ENCODE measurements at places on chromosomes 1 and 21.

GRCh38 chr1:91621907-91622306 is 121.3 kb downstream of the CDC7 start:
- DNase-seq = no peak

DNA sequence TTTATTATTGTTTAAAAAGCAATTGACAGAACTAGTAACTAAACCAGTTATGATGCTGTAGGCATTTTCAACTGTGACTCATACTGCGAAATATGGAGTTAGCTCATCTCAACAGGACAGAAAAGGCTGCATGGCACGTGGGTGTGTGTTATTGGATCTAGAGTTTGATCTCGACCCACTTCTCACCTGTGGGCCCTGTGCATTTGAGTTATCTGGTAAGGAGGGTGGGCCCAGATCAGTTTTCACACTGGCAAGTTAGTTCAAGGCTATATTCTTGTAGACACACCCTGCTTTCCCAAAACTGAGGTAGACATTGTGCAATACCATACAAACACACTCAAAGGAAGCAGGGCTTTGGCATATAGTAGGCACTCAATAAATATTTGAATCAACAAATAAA is 71.3 kb upstream of the PRDX6 start:
- no peak for DNase-seq

GRCh38 chr1:110055493-110056284 is 14.8 kb downstream of the ALX3 start:
- DNase-seq = no peak

GRCh38 chr21:22280851-22281250 is 1282.6 kb downstream of the NCAM2 start:
- no peak for DNase-seq

GRCh38 chr1:234253732-234254131 is 119.5 kb upstream of the COA6 start:
- DNase-seq = no peak

DNA sequence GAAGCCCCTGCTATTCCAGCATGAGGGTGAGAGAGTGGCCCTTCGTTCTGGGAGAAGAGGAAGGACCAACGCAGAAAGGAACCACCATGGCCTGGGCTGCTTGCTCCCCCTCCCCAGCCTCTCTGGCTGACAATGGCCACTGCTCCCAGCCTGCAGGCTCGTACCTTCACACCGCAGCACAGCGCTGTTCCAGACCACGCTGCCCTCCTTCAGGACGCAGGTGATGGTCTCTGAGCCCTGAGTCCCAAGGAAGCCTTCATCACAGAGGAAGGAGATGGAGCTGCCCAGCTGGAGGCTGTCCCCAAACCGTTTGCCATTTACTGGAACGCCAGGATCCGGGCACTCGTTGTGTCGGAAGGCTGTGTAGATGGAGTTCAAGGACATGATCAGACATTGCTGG is 124.9 kb upstream of the HMGB4 start:
- DNase-seq = no peak

DNA sequence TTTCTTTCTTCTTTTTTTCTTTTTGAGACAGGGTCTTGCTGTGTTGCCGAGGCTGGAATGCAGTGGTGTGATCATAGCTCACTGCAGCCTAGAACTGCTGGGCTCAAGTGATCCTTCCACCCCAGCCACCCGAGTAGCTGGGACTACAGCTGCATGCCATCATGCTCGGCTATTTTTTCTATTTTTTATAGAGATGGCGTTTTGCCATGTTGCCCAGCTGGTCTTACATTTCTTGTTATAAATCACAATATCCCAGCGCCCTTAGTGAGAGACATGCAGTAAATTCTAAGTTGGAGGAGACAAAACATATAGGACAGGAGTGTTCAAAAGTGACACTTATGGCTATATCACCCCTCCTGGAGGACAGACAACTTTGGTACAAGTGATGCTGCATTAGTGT is 31.3 kb upstream of the ACTN2 start:
- no peak for DNase-seq

- DNase-seq = no peak
Observed at GRCh38 chr1:10744029-10744428, 52.4 kb downstream of the CASZ1 start.

DNA sequence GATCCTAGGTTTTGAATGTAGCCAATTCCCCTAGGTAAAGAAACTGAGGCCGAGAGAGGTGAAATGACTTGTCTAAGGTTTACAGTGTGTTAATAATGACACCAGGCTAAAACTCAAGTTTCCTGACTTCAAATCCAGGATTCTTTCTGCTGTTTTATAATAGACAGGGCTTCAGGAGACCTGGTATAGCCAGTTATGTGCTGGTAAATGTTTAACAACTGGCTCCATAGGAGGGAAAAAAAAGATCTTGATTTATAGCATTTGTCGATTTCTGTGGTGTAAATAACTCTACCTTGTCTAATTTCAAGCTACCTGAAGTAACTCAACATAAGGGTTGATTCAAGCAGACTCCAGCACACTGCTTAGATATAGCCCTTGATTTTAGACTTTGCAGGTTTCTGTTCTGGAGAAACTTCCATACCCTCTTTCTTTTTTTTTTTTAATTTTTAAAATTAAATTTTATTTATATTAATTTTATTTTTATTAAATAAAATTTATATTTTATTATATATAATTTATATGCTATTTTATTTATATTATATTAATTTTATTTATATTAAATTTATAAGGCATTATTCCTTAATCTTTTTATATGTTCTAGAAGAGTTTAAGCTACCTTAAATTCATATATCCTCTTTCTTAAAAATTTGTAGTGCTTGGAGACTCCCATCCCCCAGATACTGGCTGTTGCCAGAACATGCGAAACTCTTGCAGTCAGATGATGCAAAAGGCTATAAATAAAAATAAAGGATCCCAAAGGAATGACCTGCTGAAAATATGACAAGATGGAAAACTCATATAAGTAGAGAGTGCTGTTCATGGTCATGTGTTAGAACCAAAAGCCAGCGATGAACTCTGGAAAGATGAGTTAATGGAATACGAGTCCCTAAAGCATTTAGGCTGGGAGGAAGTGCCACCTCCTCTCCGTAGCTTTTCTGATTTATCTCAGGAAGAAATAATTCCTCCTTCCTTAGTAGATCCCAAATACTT is 35.4 kb upstream of the SRSF10 start:
- no peak for DNase-seq

DNA sequence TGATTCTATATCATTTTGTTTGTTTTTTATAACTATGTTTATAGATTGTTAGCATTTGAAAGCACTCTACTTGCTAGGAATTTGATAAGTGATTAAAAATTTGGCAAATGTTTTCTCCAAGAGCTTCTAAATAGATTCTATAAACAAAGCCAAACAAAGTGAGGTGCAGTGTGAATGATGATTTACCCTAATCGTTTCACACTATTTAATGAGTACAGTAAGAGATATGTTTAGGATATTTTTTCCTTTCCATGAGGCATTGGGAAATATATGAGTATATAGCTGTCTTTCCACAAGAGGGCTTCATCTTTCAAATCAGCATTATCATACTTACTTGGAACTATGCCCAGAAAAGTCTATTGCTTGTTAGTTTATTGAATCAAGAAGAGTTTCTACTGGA is 277.0 kb upstream of the BRINP3 start:
- no peak for DNase-seq

DNA sequence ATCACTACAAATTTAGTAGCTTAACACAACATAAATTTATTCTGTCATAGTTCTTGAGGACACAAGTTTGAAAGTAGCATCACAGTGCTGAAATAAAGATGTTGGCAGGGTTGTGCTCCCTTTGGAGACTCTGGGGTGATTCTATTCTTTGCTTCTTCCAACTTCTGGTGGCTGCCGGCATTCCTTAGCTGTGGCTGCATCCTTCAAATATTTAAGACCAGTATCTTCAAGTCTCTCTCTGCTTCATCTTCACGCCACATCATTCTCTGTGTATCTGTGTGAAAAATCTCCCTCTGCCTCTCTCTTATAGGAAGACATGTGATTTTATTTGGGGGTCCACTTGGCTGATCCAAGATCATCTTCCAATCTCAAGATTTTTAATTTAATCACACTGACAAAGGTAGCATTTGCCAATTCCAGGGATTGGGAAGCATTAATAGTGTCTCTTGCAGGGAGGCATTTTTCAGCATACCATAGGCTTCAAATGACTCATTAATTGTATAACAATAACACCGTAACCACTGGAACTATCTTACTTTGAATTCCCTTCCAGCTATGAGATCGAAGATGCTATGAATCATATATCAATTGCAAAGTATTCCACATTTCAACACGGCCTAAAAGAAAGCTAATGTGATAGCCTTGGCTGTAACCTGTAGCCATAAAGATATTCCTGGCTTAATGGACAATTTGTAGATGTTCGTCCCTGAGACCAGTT is 74.6 kb downstream of the DPT start:
- DNase-seq = no peak

GRCh38 chr1:112342558-112342957 is 53.5 kb upstream of the CTTNBP2NL start:
- no peak for DNase-seq

DNA sequence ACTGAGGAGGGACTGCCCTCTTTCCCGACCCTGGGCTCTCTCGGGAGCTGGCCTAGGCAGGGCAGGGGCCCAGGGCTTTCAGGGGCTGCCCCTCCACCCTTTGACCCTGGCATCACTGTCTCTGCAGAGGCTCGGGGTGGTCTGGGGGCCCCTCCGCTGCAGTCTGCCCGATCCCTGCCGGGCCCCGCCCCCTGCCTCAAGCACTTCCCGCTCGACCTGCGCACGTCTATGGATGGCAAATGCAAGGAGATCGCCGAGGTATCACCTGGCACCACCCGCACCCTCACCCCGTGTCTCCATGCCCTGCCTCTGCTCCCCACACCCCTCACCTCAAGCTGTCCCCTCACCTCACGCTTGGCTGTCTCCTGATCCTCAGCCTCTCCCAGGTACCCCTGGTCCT is 5.5 kb downstream of the AMPD2 start:
- DNase-seq = no peak

DNA sequence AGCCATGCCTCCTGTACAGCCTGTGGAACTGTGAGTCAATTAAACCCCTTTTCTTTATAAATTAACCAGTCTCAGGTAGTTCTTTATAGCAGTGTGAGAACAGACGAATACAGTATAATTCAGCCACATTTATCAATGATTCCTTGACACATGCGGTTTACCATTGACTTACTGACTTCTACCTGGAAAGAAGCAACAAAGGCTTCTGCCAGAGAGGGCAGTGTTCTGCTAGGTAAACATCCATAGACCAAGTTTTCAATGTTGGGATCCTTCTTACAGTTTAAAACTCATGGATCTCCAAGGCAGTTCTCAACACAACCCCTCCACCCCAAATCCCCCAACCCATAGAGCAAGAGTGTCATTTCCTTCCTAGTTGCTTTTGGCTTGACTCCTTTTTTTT is 150.6 kb downstream of the ZNF648 start:
- DNase-seq = no peak

GRCh38 chr1:188499690-188500089 is 1670.9 kb downstream of the PLA2G4A start:
- DNase-seq = no peak

DNA sequence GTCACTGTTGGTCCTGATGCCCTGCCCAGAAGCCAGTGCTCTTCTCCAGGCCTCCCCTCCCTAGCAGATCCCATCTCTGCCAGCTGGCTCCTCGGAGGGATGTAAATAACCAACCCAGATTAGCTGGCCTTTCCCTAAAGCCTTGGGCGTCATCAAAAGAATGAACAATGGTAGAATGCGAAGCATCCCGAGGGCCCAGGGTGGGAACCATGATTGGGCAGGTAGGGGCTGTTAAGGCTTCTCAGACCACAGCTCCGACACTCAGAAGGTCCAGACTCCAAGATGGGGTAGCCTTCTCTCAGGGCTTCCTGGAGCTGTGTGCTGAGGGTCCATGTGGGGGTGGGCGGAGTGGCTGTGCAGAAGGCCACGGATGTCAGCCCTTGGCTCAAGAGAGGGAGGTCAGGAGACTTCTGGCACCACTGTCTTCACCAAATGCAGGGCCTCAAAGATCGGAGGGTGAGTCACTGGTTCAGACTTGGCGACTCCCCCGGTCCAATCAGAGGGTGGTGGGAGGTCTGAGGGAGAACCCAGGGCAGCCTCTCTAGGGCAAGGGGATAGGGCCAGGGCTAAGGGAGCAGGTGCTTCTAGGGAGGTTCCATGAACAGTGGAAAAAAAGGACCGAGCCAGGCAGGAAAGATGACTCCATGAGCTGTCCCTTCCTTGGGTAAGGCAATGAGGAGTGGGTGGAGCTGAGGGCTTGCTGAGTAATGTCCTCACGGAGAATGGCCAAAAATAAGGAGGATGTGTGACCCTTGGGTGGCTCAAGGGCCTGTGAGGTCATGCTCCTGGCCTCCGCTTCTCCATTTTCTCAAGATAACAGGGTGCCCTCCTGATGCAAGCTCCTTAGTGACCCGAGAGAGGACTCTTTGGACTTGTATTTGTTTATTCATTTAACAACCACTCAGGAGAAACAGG is 58.4 kb upstream of the EPS8L3 start:
- no peak for DNase-seq

DNA sequence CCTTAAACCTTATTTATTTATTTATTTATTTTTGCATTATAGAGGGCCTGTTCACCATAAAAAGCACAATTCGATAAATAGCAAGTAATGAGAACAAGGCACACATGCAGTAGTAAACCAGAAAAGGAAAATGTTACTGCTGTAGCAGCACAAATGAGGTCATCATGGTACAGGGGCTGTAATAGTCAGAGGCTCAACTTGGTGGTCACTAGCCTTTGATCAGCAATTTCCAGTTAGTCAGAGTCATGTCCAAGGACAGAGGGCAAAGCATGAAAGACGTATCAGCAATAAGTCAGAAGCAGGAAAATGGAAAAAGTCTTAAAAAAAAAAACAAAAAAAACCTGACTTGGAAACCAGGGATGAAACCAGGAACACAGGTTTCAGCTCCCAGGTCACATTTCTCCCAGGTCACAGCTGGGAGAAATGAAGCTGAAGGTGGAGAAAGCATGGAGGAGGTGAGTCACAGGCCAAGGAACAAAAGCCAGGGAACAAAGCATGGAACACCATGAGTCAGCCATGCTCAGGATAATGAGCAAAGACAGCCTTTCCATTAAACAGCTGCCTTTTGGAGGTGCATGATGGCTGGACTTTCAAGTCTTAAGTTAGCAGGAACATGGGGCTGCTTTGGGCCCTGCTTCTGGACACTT is 556.3 kb downstream of the LTN1 start:
- no peak for DNase-seq

- DNase-seq = no peak
Observed at GRCh38 chr1:175138579-175138978, 54.0 kb downstream of the KIAA0040 start.

- no peak for DNase-seq
Observed at GRCh38 chr1:156857532-156857931, 1.4 kb downstream of the INSRR start.

- DNase-seq = no peak
Observed at GRCh38 chr1:100631015-100631551, 88.5 kb upstream of the VCAM1 start.

Measured in right renal cortex interstitium (tissue), 3 donors.